ENCODE measurements at places on chromosomes 1 and 21.

GRCh38 chr1:196344453-196344852 is 263.8 kb downstream of the KCNT2 start:
- peak; percentile 9 for DNase-seq

GRCh38 chr1:116971965-116972673 is 29.4 kb upstream of the CD101 start:
- DNase-seq: no peak

DNA sequence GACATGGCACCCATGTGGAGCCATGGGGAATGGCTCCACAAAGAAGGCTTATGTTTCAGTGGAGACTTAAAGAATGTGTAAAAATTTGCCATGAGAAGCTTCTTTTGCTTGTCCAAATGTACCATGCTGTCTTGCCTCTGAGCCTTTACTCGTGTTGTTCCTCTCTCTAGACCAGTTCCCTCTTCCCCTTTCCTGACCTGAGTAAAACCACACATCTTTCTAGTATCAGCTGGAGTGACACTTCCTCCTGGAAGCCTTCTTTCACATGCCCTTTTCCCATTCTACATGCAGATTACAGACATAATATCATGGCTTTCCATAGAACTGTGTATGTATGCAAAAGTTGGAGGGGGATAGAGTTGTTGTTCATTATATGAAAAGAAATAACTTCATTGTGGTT is 13.6 kb upstream of the GPX7 start:
- no peak for DNase-seq

DNA sequence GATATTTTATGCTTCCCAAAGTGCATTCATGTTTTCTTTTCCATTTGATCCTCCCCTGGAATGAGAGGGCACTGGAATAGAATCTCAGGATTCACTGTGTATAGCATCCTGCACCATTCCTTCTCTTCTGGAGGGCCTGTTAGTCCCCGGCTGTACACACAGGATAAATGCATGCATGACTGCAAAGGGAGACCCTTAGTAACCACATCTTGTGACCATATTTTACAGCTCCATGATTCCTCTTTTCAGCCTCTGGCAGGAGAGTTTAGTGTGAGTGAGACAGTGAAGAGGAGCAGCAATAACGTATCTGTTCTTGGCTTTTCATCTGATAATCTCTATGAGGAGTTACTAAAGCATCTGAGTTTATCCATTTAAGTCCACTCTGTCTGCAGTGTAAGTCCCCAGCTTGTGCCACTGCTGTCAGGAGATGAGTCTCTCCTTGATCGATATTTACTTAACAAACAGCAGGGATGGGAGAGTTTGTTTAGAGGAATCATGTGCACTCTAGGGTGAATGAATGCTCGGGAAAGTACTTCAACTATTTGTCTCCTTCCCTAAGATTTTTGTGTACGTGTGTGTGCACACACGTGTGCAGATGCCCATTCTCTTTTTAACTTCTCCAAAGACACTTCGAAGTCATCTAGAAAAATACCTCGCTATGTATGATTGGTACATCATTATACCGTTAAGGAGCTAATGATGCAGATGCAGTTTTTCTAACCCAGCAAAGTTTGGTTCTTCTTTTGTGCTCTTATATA is 41.1 kb downstream of the PROX1 start:
- DNase-seq: peak; percentile 38

DNA sequence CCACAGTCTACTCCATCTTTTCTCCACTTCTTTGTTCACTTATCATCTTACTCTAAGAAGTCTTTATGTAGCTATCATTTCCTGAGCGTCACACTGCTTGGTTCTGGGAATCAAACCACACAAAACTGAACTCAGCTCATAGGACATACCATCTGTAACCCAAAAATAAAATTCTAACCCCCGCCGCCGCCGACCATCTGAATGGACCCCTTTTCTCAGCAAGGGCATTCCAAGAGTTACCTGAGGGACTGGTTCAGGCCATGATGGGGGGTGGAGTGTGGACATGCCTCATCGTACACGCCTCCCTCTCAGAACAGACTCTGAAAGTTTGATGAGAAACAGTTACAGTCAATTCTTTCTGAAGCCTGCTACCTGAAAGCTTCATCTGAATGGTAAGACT is 12.6 kb upstream of the CHI3L2 start:
- DNase-seq: no peak

- no peak for DNase-seq
Observed at GRCh38 chr1:227094249-227094966, 154.3 kb downstream of the COQ8A start.

DNA sequence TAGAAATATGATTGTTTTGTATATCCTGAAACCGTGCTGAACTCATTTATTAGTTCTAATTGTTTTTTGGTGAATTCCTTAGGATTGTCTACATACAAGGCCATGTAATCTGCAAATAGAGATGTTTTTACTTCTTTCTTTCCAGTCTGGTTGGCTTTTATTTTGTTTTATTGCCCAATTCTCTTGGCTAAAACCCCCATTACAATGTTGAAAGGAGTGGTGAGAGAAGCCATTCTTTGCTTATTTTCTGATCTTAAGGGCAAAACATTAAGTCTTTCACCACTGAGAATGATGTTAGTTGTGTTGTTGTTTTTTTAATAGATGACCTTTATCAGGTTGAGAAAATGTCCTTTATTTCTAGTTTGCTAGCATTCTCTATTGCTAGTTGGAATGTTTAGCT is 157.3 kb downstream of the NTMT2 start:
- no peak for DNase-seq

DNA sequence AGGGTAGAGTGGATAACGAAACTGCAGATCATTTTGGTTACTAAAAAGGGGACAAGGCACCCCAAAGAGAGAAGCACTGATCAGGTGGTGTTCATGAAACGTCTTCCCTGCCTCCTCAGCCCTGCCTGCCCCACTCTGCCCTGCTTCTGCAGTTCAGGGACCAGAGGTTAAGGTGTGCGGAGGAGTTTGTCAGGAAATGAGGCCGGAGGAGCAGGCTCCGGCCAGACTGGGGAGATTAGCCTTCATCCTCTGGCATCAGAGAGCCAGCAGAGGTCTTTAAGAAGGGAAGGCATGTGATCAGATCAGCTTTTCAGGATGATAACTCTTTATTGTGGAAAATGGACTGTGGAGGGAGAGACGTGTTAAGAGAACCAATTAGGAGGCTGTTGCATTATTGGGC is 291.9 kb upstream of the NR5A2 start:
- DNase-seq: no peak

DNA sequence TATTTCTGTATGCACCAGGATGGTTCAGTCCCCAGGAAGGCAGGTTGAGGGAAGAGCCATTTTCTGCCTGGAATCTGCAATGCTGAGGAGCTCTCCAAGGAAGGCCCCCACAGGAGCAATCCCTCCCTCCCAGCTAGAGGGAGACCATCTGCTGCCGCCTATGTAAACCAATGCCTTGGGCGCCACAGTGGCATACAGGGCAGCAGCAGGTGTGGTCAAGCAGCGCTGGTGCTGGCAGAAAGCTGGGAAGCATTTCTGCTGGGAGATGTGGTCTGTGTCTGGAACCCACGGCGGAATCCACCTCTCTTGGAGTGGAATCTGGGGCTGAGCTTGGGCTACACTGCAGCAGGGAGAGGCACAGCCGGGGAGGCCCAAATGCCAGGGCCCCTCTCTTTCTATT is 283.3 kb downstream of the RRAGC start:
- DNase-seq: peak; percentile 7

DNA sequence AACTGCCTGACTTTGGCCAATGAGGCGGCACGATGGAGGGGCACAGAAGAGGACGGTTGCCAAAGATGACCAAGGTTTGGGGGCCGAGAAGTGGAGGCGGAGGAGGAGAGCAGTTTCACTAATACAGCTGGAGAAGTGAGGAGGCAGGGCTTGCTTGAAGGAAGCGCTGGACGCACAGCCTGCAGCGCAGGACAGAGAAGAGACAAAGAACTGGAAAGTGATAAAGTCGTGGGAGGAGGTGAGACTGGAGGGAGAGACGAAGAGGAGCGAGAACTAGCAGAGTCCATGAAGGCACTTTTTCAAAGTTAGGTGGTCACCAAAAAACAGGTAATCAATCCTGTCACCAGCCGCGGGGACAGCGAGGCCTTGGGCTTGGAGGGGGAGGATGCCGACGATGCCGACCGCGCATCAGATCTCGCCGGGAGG is 771 bp downstream of the PACC1 start:
- DNase-seq: no peak

GRCh38 chr1:31905093-31905509 is 33.1 kb downstream of the PTP4A2 start:
- no peak for DNase-seq

GRCh38 chr1:203274603-203275381 is 30.5 kb upstream of the BTG2 start:
- no peak for DNase-seq

DNA sequence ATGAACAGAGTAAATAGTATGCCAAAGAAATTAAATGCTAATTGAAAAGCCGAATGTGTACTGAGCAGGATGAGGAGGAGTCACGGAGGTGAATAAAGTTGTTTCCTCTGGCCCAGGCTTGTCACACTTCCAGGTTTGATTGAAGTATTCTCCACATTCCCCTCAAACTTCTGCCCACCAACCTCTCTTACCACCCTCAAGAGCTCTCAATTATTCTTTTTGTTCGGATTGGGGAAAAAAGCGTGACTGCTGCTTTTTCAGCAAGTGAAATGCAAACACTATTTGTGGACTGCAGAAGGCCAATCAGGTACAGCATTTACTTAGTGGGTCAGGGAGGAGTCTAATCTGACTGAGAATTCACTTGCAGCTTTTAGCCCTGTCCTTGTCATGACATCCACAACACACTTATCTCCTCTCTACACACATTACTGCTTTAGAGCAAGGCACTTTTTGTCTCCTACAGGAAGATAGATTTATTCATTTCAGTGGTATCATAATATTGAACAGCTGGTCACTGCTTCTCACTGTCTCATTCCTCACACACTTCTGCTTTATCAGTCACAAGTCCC is 375.6 kb upstream of the PRMT6 start:
- DNase-seq: no peak

DNA sequence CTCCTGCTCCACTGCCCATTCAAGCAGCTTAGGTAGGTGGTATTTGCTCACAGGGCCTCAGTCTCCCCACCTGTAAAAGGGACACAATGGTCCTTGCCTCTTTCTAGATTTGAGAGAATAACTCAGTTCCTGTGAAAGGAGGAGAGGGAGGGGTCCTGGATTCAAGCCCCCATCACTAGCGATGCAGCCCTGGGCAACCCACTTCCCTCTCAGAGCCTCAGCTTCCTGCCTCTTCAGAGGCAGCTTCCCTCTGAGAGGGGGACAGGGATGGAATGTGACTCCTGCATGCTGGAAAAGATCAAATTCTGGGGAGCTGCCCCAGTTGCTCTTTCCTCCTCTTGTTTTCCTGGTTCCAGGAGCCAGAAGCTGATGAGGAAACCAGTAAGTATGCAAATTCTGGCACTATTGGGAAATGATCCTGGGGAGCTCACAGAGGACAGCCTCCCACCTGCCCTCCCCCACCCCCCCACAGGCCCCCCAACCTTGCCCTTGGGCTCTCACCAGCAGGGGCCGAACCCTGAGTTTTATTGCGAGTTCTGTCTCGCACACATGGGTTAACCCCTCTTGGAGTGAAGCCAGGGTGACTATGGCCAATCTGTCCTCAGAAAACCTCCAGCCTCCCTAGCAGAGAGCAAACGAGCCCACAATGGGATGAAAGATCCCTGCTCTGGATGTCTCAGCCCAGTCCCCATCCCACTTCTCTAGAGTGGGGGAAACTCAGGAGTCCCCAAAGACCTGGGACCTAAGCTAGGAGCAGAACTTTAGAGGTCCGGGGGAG is 11.7 kb downstream of the ZC3H12A start:
- DNase-seq: peak; percentile 58

DNA sequence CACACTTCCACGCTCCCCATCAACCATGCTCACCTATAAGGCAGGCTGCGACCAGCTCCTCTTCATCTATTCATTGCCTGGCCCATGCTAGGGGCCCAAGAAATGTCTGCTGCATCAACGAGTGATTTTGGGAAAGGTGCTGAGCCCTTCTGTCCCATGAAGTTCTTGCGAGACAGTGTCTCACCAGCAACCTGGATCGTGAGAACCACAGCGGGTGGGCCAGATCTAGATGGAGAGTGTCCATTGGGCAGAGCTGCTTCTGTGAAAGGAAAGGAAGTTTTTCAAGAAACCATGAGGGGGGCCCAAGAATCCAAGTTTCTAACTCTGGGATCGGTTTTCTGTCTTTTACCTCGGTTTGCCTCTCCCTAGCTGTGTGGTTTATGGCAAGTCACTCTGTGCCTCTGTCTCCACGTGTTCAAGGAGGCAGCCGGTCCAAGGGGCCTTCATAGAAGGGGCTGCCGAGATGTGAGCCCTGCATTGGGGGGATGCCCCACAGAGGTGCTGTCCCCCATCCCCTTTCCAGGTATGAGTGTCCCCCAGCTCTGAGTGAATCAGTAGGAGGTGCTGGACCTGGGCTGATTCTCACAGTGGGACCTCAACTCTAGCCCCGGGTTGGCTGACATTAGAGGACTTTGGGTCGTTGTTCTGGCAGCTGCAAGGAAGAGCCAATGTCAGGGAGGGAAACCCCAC is 8.3 kb upstream of the PADI1 start:
- no peak for DNase-seq

DNA sequence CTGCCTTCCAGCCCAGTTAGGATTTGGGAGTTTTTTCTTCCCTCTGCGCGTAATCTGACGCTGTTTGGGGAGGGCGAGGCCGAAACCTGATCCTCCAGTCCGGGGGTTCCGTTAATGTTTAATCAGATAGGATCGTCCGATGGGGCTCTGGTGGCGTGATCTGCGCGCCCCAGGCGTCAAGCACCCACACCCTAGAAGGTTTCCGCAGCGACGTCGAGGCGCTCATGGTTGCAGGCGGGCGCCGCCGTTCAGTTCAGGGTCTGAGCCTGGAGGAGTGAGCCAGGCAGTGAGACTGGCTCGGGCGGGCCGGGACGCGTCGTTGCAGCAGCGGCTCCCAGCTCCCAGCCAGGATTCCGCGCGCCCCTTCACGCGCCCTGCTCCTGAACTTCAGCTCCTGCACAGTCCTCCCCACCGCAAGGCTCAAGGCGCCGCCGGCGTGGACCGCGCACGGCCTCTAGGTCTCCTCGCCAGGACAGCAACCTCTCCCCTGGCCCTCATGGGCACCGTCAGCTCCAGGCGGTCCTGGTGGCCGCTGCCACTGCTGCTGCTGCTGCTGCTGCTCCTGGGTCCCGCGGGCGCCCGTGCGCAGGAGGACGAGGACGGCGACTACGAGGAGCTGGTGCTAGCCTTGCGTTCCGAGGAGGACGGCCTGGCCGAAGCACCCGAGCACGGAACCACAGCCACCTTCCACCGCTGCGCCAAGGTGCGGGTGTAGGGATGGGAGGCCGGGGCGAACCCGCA is at the start of gene PCSK9:
PCSK9 (plus strand) TSS at position 207 of the 741 bp plus-strand sequence; CDS start at position 497, 290 bp downstream.
- peak; percentile 54 for DNase-seq
